ENCODE measurements at places on chromosomes 12 and 14.

- DNase-seq, result no peak
These were observed 22.4 kb downstream of the ANKRD9 start for GRCh38 chr14:102487204-102487577.

DNA sequence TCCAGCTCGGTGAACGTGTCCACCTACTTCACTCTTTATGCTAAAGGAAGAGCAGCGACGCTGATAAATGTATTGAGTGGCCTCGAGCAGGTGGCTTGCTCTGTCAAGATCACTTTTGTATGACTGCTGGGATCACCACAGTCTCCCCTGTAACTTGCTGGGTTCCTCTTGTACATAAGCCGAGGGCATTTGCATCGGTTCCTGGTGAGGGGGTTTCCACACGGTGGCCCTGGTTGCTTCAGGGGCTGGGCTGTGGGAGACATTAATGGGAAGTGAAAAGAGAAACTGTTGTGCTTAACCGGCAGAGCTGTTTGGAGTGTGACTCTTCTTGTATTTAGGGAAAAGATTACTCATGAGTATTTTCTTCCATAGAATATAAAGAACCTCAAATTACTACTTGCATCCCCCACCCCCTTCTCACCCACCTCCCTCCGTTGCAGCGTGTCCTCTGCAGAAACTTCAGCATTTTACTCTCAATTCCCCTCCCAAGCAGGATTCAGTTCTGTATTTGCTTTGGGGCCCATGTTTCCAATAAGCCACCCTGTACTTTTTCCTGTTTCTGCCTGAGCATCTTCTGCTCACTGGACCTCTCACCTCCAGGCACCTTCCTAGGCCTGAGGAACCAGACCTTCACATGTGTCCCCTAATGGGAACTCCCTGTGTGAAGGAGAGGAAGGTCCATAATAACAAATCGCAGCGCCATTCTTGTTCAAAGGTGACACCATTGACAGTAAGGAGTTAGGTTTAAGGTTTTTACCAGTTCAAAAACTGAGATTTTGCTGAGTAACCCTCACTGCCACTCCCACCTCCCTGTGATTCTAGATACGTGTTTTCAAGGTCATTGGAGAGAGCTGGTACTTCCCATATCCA is 187.0 kb downstream of the ETV6 start:
- peak; percentile 33 for DNase-seq

DNA sequence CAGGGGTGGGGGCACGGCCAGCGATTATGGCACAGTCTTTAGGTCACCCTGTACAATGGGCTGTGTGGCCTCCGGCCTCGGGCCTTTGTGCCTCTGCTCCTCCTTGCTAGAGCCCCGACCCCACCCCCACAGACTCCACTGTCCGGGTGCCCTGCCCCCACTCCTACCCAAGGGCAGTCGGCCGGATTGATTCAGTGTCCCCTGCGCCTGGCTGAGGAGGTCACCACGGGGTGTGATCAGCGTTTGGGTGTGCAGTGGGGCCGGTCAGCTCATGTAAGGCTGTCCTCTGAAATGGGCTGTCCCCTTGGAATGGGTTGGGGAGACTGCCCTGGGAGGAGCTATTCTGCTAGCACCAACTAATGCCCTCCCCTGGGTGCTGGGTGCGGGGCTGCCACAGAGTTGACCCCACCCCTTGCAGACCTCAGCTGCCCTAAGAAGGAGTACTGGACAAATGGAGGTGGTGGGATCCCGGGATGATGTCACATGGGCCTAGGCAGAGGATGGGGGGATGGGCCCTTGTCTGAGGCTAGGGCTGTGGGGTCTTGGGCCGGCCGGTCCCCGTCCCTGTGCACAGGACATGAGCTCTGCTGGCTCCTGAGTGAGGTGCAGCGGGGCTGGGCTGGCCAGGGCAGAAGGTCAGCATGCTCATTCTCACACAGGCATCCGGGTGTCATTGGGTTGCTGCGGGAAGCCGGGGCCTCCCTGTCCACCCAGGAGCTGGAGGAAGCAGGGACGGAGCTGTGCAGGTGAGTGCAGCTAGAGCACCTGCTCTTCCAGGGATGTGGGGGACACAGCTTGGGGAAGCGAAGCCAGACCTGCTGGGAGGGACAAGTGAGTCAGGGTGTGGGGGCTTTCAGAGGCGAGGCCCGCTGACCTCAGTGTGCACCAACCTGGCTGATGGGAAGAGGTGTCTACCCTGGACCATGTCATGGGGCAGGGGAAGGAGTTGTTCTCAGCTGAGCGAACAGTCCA is 23.4 kb downstream of the ASPG start:
- no peak for DNase-seq

DNA sequence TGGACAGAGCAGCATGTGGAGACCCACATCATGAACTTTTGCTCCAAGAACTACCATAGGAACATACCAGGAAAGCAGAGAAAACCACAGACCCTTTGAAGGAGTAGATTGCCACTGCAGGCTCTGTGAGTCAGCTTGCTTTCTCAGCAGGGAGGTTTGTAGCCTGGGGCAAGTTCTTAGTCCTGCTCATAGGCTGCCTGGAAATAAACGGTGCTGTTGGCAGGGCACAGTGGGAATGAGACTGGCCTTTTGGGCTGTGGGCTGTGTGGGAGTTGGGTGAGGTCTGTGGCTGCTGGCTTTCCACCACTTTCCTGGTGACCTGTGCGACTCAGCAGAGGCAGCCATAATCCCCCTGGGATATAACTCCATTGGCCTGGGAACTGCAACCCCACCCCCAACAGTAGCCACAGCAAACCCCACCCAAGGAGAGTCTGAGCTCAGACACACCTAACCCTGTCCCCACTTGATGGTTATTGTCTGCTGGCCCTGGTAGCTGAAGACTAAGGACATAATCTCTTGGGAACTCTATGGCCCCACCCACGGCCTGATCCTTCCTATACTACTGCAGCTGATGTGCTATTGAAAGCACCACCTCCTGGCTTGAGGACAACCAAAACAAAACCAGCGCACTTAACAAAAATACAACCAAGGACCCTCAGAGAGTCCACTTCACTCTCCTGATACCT is 192.1 kb upstream of the GARIN6 start:
- DNase-seq, result no peak

GRCh38 chr12:49054524-49054923 is 6.1 kb downstream of the KMT2D start:
- DNase-seq, result no peak

GRCh38 chr12:84772281-84772680 is 140.3 kb downstream of the SLC6A15 start:
- no peak for DNase-seq

Data from CD4-positive, alpha-beta T cell treated with Interleukin-2 at 100 ng/mL for 4 hours (primary cell).